ENCODE measurements at places on chromosomes 2 and 18.

DNA sequence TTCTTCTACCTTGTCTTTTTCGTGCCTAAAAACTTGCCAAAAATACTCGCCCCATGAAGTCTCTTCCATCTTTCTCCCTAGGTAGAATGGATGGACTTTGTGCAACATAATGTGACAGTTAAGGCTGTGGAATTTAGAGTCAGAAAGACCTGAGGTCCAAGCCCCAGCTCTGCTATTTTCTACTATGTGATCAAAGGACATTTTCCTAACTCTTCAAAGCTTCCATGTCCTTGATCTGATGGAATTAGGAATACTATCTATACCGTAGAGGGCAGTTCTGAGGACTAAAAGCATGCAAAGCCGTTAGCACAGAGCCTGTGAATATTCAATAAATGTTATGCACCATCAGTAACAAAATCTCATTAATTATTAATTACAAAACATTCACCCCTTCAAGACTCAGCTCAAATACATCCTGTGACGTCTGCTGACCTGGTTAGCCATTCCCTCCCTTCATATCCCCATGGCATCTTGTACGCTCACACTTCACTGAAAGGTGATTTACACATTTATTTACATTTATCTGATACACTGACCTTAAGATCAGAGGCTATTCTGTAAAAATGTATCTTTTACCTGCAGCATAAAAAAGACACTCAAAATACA lies 15.1 kb downstream of the IWS1 start:
- no peak for DNase-seq

- DNase-seq = no peak
Measured at GRCh38 chr2:28327581-28327955, 65.1 kb upstream of the FOSL2 start.

DNA sequence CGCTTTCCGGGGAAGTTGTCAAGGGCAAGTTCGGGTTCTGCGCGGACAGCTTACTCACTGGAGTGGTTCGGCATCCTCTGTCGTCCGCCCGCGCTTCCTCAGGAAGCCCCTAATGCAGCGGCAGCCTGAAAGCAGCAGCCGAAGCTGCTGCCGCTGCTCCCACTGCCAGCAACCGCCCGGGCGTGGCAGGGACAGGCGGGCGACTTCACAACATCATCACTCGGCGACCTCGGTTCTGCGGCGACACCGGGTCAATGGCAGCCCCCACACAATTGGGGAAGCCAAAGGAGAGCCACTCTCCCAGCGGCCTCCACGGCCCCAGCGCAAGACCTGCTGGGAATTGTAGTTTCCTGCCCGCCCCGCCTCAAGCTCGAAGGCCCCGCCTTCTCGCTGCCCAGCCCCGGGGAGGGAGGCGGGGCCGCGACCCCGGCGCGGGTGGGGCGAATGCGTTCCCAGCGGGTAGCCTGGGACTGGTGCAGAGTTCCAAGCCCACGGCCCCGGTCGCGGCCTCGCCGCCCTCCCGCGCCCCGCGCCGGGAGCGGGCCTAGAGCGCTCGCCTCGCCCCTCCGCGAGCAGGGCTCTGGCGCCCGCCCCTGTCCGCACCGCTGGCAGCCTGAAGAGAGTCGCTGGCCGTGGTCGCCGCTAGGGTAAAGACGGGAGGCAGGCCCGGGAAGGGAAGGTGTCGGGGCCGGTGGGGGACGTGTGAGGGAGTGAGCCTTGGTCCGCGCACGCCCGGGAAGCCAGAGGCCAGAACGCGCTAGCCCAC lies at the start of the genes STRADB and TRAK2:
Gene STRADB (plus strand): TSS at position 449 of the 766 bp plus-strand sequence. CDS start 3,101 bp downstream, outside the sequence.
Gene TRAK2 (minus strand): TSS at position 167 of the 766 bp plus-strand sequence. CDS start 30,951 bp downstream, outside the sequence.
- peak; percentile 95 for DNase-seq

DNA sequence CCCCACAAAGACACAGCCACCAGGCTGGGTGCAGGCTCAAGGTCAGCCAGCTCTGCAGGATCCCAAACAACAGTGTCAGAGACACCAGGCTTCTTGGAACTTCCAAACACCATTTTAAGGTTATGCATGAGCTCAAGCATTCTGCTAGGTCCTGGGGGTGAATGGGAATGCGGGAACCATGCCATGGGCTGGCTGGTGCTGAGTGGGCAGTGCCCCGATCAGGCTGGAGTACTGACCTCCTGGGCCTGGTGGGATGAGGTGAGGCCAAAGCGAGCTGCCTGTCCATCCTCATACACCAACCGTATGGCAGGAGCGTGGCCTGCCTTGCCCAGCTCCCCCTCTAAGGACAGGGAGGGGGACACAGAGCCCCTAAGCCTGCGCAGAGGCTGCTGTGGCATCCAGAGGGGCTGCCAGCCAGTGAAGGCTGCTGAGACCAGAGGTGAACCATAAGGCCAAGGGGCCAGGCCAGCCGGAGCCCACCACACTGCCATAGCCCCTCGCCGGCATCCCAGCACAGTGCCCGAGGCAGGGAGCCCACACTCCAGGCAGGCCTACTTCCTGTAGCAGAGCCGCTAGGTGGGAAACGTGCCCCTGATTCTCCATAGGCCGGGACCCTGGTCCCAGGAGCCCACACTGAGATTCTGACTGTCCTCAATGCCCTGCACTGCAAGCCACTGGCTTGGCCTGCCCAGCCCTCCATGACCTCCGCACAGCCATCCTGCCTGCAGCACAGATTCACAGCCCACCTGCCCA lies 135.0 kb downstream of the HDAC4 start:
- DNase-seq = no peak

- DNase-seq = no peak
Measured at GRCh38 chr2:42232024-42232423, 62.9 kb downstream of the EML4 start.

GRCh38 chr18:22674272-22674671 lies 256.6 kb upstream of the CTAGE1 start:
- no peak for DNase-seq

DNA sequence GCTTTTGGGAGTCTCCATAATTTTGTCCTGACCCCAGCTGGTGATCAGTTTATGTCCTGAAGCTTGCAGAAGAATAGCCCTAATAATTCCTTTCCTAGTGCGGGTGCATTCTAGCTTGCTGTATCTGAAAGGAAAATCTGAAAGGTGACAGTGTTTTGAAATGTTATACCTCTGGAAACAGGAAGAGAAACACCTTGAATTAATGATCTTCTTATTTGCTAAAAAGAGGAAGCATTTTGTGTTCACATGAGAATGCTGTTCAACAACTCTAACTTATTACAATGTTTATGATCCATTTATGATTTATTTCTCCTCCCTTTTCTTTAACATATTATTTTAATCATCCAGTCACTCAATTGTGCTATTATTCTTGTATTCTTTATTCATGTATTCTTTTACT lies 66.9 kb upstream of the CAVIN2 start:
- no peak for DNase-seq
